Left ventricle myocardium superior (tissue), 1 donor: ENCODE measurements at places on chromosomes 3 and 15. TPM values are rescaled to one million over a fixed set of nuclear protein-coding genes. Genes with fewer than 3 reads are reported as not detected.

GRCh38 chr3:99674086-99674789 lies 35.8 kb downstream of the COL8A1 start:
- no peak for DNase-seq

GRCh38 chr3:8651418-8652323 lies 7.1 kb upstream of the SSUH2 start:
- DNase-seq = no peak

DNA sequence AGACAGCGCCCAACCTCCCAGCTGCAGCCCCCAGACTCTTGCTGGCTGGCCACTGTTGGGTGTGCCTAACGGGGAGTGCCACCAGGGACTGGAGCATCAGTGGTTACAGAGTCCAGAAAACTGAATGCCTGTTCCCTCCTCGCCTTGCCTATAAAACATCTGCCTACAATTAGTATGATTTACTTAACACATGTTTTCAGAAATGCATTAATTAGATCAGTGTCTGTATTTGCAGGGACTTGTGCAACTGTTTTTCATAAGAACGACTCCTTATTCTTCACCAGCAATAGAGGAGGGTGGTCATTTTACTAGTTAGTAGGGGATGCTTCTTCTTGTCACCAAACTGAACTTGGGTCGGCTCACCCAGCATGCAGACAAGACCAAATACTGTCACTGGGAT lies 248.7 kb downstream of the GABRG3 start:
- no peak for DNase-seq

GRCh38 chr3:196629228-196629627 lies 10.3 kb upstream of the NRROS start:
- DNase-seq = no peak

- peak; percentile 87 for DNase-seq
Observed at GRCh38 chr3:113947372-113948014, at the start of gene ZDHHC23. Gene ZDHHC23, plus strand, starts transcription at chr3:113948013. Its CDS starts 790 bp downstream, at chr3:113948803.

DNA sequence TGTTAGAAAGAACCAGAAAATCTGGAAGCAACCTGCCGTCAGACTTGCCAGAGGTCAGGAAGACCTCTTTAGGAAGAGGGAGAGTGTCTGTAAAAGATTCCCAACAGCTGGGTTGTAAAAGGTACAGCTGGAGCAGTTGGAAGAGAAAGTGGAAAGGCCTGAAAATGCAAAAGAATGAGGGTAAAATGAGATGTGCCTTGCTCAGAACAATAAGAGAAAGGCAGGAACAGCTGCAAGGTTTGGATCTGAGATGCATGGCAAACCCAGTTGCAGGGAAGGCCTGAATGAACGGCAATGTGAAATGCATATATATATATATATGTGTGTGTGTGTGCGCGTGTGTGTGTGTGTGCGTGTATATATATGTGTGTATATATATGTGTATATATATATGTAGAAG lies 88.1 kb downstream of the ZIC1 start:
- no peak for DNase-seq

DNA sequence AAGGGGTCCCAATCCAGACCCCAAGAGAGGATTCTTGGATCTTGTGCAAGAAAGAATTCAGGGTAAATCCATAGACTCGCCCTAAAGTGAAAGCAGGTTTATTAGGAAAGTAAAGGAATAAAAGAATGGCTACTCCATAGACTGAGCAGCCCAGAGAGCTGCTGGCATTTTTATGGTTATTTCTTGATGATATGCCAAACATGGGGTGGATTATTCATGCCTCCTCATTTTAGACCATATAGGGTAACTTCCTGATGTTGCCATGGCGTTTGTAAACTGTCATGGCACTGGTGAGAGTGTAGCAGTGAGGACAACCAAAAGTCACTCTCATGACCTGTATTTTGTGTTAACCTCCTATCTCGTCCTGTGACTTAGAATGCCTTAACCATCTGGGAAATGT lies 142.2 kb downstream of the DOCK3 start:
- DNase-seq = no peak

GRCh38 chr3:194527726-194528125 lies 40.9 kb upstream of the ATP13A3 start:
- DNase-seq = no peak

DNA sequence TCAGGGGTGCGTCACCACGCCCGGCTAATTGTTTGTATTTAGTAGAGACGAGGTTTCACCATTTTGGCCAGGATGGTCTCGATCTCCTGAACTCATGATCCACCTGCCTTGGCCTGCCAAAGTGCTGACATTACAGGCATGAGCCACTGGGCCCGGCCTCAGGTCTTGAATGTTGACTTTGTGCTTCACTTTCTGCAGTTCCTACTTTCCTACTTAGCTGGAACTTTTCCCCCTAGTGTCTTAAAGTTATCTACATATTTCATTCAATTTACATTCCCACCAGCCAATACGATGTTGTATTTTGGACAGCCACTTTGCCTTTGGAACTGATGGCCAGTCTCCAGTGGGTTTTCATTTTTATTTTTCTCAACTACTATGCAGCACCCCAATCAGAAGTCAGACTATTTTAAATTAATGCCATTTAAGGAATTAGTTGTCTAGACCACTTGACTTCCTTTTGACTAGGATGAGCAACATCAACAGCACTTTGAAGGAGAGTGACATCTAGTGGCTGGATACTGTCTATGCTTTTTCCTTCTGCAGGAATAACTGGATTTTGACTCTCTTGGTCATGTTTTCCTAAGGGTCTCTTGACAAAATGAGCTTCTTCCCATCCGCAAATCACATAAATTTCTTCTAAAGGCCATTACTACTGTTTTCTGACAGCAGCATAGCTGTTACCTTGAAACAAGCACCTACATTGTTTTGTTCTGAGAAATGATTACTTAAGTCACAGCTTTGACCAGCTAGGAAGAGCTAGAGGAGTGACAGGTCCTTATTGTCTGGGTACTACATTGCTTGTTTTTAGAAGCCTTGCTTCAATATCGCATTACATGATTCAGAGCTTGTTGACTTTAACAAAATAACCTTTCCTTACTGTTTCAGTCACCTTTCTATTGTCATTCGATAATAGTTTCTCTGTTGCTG lies 140.2 kb downstream of the ITPR1 start:
- no peak for DNase-seq

DNA sequence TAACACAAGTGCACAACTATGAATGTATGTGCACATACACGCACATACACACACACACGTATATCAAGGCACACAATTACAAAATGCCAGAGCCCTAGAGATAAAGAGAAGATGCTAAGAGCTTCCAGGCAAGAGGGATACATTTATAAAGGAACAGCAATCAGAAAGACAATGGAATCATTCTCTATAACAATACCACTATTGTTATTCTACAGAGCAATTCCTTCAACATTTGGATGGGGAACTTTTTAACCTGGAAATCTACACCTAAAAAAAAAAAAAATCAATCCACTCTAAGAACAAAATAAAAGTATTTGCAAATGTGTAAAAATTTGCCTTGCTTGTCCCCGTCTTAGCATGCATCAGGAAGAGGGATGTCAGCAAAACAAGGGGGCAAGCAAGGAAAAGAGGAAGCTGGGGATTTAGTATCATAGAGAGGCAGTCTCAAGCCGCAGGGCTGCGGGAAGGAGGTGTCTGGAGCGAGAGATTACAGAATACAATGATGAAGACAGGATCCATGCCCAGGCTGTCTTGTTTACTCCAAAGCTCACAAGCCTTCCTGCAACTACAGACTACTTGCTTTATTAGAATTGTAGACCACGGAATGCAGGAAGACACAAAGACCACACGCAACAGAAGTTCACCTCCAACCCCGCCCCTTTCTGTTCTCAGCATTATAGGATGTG lies 220.2 kb downstream of the NTRK3 start:
- no peak for DNase-seq

FHIT gene
- total RNA-seq = 18.2 TPM

FEZF2 gene
- not detected for total RNA-seq

CHRM5 gene
- total RNA-seq = not detected

OR5K4 gene
- not detected for total RNA-seq

DPPA4 gene
- not detected for total RNA-seq

ACTC1 gene
- 14,086 TPM for total RNA-seq
